ENCODE measurements at places on chromosomes 2 and 18. TPM values are rescaled to one million over a fixed set of nuclear protein-coding genes. Genes with fewer than 3 reads are reported as not detected.

Gene CYBRD1
- 67.9 TPM for total RNA-seq

DNA sequence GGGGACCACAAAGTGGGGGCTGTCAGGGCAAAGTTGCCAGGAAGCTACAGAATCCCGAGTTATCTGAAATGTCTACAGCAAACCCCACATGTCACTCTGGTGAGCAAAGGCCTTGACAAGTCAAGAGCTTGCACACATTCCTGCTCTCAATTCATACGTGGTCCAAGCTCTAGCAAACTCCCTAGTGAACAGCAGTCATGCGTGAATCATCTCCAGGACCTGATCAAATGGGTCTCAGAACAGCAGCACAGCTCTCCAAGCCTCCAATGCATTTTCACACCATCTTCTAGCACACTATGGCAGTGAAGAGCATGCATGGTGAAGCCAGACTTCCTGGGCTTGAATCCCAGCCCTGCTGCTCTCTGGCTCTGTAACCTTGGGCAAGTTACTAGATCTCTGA is 68.5 kb downstream of the MYO5B start:
- DNase-seq: no peak

GRCh38 chr2:205858881-205859441 is 176.7 kb downstream of the NRP2 start:
- no peak for DNase-seq

Gene SLC23A3
- total RNA-seq: 2.3 TPM

GRCh38 chr2:197993830-197994229 is 189.4 kb downstream of the PLCL1 start:
- no peak for DNase-seq

Gene WNT6
- total RNA-seq: 8.0 TPM

DNA sequence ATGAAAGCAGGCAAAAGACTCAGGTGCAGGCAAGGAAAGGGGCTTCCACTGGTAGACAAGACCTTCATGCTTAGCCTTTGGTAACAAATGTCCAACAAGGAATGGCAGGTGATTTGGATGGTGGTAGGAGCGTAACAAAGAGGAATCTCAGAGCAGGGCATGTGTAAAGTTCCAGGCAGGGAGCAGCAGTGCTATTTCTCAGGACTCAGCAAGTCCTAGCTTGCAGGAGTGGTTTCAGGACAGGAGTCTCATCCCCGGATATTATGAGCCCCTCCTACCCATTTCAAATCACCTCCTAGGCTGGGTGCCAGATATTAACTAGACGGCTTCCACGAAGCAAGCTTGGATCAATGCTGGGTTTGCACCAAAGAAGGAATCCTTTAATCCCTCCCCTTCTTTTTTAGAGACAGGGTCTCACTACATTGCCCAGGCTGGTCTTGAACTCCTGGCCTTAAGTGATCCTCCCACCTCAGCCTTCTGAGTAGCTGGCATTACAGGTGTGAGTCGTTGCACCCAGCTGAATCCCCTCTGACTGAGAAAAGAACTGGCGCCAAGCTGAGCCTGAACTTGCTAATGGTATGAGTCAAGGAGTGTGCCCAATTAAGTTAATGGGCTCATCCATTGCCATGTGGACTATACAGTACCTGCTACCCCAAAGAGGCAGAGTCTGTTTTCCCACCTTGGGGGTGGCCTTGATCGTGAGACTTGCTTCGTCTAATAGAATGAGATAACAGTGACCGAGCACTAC is 190.3 kb downstream of the ARL4C start:
- DNase-seq: no peak

- DNase-seq: no peak
Observed at GRCh38 chr2:230422149-230422548, 6.1 kb downstream of the SP100 start.

DNA sequence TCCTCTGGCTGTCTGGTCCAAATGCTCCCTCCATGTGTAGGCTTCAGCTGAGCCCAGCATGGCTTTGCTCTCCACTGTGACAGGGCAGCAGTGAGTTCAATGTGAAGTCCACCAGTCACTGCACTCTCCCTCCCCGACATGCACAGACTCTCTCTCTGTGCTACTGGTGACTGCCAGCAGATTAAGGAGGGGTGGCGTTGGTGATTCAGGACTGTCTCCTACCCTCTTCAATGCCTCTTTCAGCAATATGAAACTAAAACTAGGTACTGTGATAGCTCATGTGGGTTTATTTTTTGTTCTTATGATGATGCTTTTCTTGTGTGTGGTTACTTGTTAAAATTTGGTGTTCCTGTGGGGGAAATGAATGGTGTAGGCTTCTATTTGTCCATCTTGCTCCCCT is 201.0 kb upstream of the RBMS1 start:
- DNase-seq: no peak

- DNase-seq: no peak
Observed at GRCh38 chr2:120566331-120567035, 169.2 kb upstream of the GLI2 start.

DNA sequence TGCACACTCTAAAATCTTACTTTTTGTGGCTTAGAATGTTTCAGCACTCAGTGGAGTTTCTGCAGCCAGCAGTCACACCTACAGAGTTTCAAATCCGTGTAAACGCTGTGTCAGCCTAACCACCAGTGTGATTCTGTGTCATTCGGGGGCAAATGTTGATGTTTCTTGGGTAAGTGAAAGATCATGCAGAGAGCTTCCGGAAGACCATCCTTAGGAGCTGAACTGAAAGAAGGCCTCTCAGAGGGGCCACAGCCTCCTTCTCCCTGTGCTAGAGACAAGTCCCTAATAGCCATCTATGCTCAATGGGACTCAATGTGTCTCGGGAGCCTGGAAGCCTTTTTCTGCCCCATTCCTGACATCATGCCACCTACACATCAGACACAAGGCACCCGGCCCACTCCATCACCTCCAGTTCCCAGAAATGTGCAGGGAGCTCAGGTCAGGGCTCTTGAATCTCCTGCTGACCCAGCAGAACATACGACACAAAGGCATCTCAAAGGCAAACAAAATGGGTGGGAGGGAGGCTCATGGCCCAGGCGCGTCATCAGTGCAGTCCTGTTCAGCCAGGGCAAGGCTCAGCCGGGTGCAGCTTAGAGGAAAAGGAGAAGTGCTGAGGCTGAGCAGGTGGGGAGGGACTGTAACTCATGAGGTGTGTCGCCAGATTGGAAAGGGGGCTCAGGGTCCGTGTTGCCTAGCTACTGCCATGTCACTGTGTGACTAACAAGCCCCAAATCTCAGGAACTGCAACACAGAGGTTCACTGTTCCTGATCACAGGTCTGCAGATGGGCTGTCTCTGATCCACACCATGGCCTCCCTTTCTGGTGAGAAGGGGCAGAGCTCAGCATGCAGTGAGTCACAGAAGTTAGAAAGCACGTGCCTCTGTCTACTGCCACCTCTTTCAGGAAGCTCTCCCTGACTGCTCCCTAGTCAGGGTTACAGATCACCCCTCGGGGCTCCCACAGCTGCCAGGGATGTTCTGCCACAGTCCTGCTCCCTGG is 82.0 kb downstream of the SMAD7 start:
- no peak for DNase-seq

Gene ACMSD
- not detected for total RNA-seq

- no peak for DNase-seq
Observed at GRCh38 chr2:7919510-7919909, 762.3 kb upstream of the ID2 start.

DNA sequence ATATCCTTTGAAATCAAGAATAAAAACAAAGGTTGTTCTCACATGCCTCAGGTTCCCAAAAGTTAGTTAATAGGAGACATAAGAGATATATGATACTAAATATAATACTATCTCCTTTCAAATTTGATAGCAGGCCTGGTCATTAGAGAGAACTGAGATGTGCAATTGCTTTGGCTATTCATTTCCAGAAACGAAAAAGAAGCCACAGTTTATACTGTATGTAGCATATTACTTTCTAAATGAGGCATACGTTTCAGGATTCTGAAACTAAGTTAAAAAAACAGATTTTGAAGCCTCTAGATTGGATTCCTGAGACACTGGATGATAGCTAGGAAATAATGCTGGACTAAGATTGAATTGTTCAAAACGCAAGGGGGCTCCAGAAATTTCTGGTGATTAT is 7.1 kb downstream of the PPP1R1C start:
- no peak for DNase-seq

GRCh38 chr2:239712755-239713154 is 311.9 kb upstream of the HDAC4 start:
- DNase-seq: no peak

Gene HRH4
- total RNA-seq: not detected

Gene ASTL
- 0.57 TPM for total RNA-seq

GRCh38 chr18:22307528-22307927 is 110.2 kb downstream of the CTAGE1 start:
- DNase-seq: no peak

- DNase-seq: no peak
Observed at GRCh38 chr2:74444498-74445318, 3.0 kb upstream of the RTKN start.

Gene SKOR2
- 1.1 TPM for total RNA-seq

Gene HJURP
- total RNA-seq: 4.2 TPM

- DNase-seq: no peak
Observed at GRCh38 chr2:141331127-141331526, 799.7 kb downstream of the LRP1B start.

DNA sequence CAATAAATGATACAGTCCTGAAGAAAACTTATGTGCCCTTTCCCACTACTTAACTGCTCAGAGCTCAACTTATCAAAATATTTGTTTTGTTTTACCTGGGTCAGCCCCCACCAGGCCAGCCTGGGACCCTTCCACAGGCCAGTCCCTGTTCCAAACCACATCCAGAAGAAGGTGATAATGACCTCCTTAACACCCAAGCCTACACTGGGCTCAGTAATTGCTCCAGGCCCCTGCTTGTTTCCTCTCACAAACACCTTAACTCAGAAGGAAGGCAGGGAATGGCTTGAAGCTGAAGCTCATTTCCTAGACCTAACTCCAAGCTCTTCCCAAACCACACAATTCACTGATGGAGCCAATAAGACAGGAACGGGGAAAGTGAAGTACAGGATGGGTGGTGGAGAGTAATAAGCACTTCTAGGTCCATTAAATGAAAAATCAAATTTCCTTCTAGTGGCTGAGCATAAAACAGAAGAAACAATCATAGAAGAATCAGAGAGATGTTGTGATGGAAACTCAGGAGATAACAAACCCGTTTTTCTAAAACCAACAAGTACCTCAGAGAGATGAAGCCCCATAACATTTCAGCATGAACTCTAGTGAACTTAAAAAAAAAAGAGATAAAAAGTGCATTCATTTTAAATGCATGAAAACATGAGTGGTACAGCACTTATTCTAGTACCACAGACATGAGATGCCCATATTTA is 133.4 kb upstream of the ITGB6 start:
- no peak for DNase-seq

- no peak for DNase-seq
Observed at GRCh38 chr18:26536032-26536431, 12.3 kb downstream of the KCTD1 start.

DNA sequence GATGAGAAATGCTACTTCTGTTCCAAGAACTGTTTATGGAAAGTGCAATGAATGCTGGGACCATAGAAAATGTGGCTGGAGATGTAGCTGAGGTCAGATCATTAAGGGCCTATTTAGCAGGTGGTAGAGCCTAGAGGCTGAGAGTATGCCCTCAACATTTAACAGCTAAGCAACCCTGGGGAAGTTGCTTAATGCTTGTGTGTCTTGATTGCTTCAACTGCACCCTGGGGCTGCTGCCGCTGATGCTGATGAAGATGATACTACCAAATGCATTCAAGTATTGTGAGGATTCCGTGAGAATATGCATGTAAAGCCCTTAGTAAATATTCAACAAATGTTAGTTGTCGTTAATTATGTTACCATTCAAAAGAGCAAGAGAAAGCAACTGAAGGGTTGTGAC is 273.2 kb downstream of the BCL11A start:
- DNase-seq: no peak

Gene SAG
- total RNA-seq: 0.45 TPM

Measured in prostate gland (tissue), 2 donors.